ENCODE measurements at places on chromosomes 12 and 14. TPM values are rescaled to one million over a fixed set of nuclear protein-coding genes. Genes with fewer than 3 reads are reported as not detected.

GRCh38 chr12:46774322-46774633 is 51.5 kb downstream of the SLC38A4 start:
- no peaks in the 10 kb centered on the region for H3K36me3 ChIP-seq
- no peak overlapping the region for H3K4me3 ChIP-seq
- H3K27me3 ChIP-seq = peaks cover 38% of the 10 kb centered on the region

- peaks cover 26% of the 10 kb centered on the region for H3K4me1 ChIP-seq
- no peak within 1 kb of the TSS for H3K4me3 ChIP-seq
- H3K27me3 ChIP-seq = peaks cover 66% of the 10 kb centered on the region
- H3K27ac ChIP-seq = no peak within 1 kb of the TSS
- peaks cover 11% of the 10 kb centered on the region for H3K36me3 ChIP-seq
These were observed at the start of gene SP7 for GRCh38 chr12:53336181-53336681. Gene SP7, minus strand, starts transcription at chr12:53336354. Its CDS starts 708 bp downstream, at chr12:53335646.

NELL2 gene
- 62.5 TPM for total RNA-seq

PSMB5 gene
- total RNA-seq = 19.9 TPM

REM2 gene
- 8.7 TPM for total RNA-seq

WIF1 gene
- total RNA-seq = not detected

Measured in T-helper 17 cell (primary cell).